Inflammatory macrophage (primary cell): ENCODE measurements at places on chromosomes 11 and 22.

DNA sequence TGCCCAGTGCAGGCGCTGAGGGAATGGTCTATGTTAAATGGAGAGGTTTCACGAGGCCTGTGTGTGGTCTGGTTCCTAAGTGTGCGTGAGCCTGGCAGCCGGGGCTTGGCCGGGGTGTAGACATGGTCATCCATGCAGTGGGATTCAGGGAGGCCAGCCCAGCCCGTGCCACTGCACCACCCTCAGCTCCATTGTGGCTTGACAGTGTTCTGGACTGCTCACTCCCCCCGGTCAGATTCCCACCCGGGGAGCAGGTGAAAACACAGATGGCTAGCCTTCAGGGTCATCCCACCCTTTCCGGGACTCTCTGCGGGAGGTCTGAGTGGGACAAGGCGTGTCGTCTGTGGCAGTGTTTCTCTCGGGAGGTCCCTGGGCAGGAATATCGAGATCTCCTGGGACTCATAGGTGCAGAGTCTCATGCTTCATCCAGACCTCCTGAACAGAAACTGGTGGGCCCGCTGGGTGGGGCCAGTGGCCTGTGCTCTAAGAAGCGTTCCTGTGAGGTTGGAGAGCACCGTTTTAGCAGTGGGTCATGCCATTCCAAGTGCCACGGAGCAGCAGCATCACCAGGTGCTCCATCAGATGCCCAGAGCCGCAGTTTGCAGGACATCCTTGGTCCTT lies 52.3 kb downstream of the ST14 start:
- no peak for DNase-seq

- no peak for DNase-seq
These were observed 234.5 kb downstream of the NXPE2 start for GRCh38 chr11:114912826-114913225.

DNA sequence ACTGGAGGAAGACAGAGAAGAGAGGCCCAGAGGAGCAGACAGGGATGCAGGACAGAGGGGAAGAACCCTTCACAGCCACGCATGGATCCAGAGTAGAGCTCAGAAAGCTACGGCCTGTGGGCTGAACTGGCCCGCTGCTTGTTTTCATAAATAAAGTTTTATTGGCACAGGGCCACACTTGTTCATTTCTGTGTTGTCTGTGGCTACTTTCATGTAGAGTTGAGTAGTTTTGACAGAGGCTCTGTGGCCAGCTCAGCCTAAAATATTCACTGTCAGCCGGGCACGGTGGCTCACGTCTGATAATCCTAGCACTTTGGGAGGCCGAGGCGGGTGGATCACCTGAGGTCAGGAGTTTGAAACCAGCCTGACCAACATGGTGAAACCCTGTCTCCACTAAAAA lies 26.2 kb upstream of the GAL start:
- DNase-seq = no peak

- DNase-seq = peak; percentile 93
These were observed 3.2 kb upstream of the GAB2 start for GRCh38 chr11:78420796-78421209.

GRCh38 chr22:37654563-37655251 lies 3.8 kb upstream of the PDXP start:
- no peak for DNase-seq

DNA sequence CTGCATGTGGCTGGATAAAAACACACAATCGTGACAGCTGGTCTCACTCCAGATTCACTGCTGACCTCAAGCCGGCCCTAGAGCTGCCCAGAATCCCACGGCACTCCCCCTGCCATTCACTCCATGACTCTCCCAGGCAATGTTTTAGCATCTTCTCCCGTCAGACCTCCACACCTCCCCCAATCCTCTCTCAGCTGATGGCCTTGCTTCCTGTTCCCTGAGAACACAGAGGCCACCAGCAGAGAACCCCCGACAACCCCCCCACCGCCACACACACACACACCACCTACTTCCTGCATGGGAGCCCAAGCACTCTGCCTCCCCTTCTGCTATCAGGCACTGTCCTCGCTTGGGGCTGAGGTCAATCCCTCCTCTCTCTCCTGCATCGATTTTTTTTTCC lies 9.3 kb downstream of the TNKS1BP1 start:
- DNase-seq = peak; percentile 26

DNA sequence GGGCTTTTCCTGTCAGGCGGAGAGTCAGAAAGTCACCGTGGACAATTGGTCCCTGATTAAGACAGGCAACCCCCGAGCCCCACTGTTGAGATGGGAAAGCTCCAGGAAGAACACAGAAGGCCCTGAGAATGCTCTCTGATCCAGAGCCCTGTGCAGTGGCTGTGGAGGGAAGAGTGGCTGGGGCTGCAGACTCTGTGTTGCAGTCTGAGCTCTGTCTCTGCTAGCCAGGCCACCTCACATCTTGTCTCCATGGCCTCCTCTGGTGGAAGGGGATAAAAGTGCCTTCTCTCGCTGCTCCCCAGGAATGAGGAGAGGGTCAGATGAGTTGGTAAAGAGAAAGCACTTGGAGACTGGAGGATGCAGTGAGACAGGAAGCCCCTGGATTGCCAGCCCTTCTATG lies 141.2 kb downstream of the CEP164 start:
- no peak for DNase-seq

- no peak for DNase-seq
These were observed 69.6 kb downstream of the LARGE1 start for GRCh38 chr22:33850724-33851123.

DNA sequence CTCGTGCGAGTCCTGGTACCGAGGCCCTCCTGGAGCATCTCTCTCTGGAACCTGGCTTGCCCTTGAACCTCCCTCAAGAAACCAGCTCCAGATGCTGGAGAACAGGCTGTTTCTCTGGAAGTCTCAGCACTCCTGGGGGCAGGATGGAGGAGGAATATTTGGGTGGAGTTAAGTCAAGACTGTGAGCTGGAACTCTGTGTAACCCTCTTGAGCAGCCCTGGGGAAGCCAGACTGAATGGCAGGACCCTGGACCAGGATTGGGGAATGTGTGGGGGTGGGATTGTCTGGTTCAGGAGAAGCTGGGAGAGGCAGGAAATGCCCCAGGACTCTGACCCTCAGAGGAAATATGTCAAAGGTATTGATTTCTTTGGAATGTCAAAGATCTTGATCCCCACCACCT lies 7.7 kb downstream of the CREB3L1 start:
- no peak for DNase-seq

DNA sequence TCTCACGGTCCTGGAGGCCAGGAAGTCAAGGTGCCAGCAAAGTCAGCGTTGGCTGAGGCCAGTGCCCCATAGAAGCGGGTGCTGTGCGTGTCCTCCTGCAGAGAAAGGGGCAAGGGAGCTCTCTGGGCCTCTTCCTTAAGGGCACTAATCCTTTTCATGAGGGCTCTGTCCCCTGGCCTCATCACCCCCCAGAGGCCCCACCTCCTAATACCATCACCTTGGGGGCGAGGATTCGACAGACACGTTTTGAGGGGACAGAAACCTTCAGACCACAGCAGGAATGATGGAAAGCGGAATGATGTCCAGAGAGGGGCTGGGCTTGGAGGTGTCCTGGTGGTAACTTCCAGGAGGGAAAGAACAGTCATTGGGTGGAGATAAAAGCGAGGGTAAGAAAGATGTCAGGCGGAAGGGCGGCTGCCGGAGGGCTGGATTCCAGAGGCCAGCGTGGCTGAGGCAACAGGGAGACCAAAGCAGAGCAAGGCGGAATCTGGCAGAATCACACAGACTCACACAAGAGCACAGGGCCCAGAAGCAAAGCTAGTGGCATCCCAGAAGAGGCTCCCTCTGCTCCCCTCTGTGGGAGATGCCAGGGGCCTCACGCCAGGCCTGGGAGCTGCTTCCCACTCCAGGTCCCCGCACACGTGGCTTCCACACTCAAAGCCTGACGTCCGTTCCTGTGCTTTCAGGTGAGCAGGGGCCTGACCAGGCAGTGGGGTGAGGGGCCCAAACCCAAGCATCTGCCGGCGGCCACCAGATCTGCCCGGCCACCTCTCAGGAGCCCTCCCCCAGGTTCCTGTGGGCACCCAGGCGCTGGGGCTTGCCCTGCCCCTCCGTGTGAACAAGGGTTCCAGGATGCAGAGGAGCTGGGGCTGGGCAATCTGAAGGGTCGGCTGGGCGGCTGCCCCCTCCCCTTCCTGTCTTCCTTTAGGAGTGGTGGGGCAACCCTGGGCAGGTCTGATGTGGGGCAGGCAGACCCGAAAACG lies 784.5 kb downstream of the BRD1 start:
- no peak for DNase-seq

- no peak for DNase-seq
These were observed 48.2 kb upstream of the ANO1 start for GRCh38 chr11:70029861-70030380.

DNA sequence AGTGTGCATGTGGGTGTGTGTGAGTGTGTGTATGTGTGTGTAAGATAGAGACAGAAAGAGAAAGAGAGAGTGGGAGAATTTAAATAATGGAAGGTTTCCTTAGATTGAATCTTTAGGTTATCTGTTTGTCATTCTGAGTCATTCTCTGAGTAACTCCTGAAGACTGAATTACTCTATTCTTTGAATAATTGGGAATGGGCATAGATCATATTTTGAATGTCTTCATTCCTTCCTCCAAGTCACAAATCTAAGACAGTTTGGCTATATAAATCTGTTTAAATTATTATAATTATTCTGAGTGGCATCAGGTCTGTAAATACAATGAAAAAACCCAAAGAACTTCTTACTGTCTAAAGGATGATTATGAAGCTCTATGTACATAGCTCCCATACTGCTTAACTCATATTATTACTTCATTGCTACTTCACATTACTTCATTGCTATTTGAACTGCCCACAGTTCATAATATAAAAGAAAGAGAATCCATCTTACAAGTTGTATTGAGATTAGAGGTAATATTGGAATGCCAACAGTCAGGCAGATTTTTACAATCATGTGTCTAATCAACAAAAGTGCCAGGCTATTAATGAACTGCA lies 346.6 kb upstream of the CCDC179 start:
- DNase-seq = no peak

GRCh38 chr11:58444300-58444699 lies 2.3 kb upstream of the OR5B12 start:
- no peak for DNase-seq

DNA sequence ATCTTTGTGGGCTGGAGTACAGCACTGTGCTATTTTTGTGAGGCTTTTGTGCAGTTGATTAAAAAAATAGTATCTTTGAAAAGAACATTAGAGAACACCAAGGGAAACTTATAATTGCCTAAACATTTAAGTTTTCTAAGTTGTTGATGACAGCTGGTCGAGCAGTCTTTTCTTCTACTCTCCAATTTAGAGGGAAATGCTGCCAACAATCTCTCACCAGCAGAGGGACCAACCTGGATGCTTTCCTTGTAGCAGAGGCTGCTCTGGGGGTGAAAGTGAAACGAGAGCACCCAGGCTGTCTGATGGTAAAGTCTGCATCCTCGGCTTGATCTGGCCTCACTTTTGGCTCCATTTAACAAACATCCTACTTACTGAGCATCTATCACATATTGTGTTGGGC lies 1286.5 kb upstream of the TENM4 start:
- no peak for DNase-seq

DNA sequence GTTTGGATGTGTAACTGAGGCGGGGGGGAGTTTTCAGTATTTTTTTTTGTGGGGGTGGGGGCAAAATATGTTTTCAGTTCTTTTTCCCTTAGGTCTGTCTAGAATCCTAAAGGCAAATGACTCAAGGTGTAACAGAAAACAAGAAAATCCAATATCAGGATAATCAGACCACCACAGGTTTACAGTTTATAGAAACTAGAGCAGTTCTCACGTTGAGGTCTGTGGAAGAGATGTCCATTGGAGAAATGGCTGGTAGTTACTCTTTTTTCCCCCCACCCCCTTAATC lies 2.3 kb downstream of the MALAT1 start:
- peak; percentile 29 for DNase-seq

GRCh38 chr11:81237139-81237538 lies 1496.5 kb downstream of the FAM181B start:
- DNase-seq = peak; percentile 30

DNA sequence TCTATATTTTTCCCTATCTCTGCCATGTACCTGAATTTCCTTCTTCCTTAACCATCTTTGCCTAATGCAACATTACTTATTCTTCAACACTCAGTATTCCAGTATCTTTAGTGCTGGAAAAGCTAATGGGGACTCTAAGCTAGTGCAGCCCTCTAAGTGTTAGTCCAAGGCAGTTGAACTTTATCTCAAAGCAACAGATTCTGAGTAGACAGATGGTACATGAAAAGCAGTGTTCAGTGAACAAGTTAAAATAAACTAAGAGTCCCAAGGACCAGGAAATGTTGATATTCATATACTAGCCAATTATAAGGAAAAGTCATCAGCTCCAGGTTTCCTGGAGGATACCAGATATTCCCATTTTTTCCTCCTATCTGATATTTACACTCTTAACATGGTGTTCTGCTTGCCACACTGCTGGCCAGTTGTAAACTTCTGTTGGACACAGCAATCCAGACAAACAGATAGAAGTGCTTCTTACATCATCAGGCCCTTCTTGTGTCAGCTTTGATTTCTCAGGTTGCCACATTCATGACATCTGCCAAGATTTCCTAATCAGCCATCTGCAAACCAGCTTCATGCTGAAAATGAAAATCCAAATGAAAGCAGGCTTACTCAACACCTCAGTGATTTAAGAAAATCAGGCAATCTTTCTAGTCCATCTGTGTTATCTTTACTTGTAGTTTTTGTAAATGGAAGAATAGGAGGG lies 255.9 kb upstream of the POU2AF2 start:
- DNase-seq = peak; percentile 95

GRCh38 chr11:44338026-44338425 lies 28.1 kb upstream of the ALX4 start:
- no peak for DNase-seq

DNA sequence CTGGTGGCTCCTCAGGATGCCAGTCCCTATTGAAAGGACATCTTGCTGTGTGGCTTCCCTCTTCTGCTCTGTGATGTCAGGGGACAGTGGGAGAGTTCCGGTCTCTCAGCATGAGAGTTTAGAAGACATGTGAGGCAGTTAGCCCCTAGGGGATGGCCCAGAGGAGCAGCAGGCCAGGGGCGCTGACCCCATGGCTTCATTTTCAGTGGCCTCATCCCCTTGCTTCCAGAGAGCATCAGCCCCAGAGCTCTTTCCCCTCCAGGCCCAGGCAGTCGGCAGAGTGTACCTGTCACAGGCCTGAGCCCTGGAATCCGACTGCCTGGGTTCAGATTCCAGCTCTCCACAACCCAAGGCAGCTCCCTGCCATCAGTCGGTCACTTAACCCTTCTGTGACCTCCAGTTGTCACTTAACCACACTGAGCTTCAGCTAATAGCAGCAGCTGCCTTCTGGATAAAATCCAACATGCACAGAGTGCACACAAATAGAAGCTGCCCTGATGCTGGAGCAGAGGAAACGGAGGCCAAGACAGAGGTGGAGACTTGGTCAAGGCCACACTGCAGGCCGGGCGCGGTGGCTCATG lies 14.1 kb upstream of the LRRC10B start:
- DNase-seq = no peak

DNA sequence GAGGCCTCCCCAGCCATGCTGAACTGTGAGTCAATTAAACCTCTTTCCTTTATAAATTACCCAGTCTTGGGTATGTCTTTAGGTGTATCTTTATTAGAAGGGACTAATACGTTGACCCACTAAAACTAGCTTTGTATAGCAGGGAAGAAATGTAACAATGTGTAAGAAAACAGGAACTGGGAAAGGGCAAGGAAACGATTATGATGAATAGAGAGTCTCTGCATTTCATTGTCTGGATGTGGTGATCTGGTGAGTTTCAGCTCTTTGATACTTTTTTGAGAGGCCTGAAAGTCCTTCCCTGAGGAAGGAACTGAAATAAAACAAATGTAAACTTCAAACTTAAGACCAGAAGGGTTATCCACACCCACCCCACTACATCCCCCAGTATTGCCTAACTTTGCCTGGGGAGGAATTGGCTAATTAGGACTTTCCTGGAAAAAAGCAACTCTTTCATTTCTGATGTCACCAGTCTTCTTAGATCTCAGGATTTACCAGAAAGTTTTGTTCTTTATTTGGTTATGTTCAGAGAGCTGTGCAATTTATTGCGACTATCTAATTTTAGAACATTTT lies 119.0 kb downstream of the LDLRAD3 start:
- DNase-seq = peak; percentile 73
